ENCODE measurements at places on chromosomes 5 and 9. TPM values are rescaled to one million over a fixed set of nuclear protein-coding genes. Genes with fewer than 3 reads are reported as not detected.

Gene SURF1
- polyA plus RNA-seq: 103 TPM

Gene CER1
- not detected for polyA plus RNA-seq

Gene DDX4
- not detected for polyA plus RNA-seq

Gene PRDM9
- not detected for polyA plus RNA-seq

Gene SFXN1
- 73.6 TPM for polyA plus RNA-seq

Gene PSD2
- 0.15 TPM for polyA plus RNA-seq

Gene RLN2
- polyA plus RNA-seq: 0.50 TPM

Gene KIF12
- 0.15 TPM for polyA plus RNA-seq

Gene SELENOP
- 0.06 TPM for polyA plus RNA-seq

Gene CDH12
- polyA plus RNA-seq: not detected

Gene MCC
- 3.6 TPM for polyA plus RNA-seq

DNA sequence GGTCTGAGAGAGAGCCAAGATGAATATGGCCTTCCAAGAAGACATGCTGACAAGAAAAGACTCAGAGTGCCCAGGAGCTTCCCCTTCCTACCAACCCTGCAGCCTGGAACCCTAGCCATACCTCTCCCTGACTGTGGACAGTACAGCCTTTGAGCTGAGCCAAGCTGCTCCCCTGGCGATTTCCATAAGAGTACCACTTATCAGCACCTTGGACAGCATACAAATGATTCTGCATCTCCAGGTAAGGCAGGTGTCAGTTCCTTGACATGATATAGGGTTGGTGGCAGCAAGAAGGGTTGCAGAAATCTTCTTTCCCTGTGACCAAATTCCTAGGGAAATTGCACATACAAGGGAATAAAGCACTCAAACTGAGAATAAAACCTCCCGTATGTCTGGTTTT lies 58.3 kb downstream of the MFAP3 start:
- no peak for DNase-seq

DNA sequence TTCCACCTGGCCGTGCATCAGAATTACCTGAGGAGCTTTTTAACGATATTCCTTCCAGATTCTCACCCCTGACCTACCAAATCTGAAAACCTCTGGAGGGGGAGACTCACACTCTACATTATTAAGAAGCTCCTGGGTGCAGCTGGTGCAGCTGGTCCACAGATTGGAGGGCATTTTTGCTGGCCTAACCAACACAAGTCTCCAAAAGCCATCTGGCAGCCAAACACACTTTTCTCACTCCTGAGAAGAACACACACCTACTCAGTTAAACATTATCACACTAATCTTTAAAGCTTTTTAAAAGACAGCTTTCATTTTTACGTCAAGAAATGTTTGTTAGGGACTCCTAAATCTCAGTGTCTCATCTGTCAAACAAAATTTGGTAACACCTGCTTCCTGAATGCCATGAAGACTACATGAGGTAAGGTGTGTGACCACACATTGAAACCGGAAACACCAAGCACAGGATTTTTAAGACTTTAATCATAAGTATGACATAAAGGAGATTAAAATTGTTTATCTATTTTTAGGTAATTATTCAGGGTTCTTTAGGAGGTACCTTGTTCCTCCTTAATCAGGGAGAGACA lies 14.2 kb upstream of the PTPN3 start:
- DNase-seq: no peak

GRCh38 chr5:135993880-135994636 lies 34.7 kb upstream of the TGFBI start:
- peak; percentile 78 for DNase-seq

DNA sequence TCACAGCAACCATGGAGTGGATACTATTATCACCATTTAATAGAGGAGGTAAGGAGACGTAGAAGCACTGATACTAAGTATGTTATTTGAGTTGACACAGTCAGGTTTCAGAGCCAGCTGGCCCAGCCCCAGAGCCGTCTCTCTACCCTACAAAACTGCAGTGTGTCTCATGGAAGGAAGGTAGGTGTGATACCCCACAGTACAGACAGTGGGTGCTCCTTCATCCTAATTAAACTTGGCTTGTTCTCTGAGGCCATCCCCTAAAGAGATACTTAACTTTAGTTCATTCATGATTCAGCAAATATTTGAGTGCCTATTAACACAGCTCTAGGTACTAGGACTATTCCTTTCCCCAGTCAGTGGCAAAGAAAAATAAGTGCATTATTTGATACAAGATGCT lies 22.6 kb downstream of the PIP5K1B start:
- no peak for DNase-seq

GRCh38 chr5:139445325-139446170 lies 6.2 kb upstream of the DNAJC18 start:
- DNase-seq: no peak

GRCh38 chr9:6566409-6567139 lies 79.0 kb downstream of the GLDC start:
- no peak for DNase-seq

- peak; percentile 83 for DNase-seq
Observed at GRCh38 chr5:36744773-36745589, 131.6 kb upstream of the NIPBL start.

GRCh38 chr5:119036101-119036762 lies 34.7 kb upstream of the DMXL1 start:
- no peak for DNase-seq

DNA sequence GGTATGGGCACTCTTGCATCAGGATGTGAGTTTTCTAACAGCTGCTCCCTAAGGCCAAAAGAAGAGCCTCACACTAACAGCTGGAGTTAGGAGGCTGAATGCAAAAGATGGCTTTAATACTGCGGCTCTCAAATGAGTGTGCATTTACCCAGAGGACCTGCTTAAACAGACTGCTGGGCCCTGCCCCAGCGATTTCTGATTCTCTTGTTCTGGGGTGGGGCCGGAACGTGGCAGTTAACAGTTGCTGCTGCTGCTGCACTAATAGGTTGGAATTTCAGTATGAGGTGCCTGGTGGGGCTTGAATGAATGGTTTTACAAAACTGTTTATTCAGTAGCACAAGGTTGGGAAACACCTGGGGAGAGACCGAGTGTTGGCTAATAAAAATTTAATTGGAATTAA lies 26.1 kb downstream of the HMGCR start:
- DNase-seq: no peak

DNA sequence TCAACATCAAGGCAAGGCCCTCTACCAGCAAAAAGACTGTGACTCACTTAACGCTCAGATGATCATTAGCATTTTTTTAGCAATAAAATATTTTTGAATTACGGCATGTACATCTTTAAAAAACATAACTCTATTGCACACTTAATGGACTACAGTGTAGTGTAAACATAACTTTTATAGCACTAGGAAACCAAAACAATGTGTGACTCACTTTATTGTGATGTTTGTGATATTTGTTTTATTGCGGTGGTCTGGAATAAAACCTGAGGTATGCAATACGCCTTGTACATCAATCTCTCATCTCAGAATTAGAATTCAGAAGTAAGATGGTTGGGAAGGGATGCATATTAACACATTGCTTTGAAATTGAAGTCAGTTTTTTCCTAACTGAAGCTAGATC lies 106.9 kb upstream of the PTCH1 start:
- no peak for DNase-seq

GRCh38 chr5:148801682-148802276 lies 24.6 kb upstream of the ADRB2 start:
- no peak for DNase-seq

GRCh38 chr5:124438903-124439281 lies 307.5 kb downstream of the ZNF608 start:
- no peak for DNase-seq

DNA sequence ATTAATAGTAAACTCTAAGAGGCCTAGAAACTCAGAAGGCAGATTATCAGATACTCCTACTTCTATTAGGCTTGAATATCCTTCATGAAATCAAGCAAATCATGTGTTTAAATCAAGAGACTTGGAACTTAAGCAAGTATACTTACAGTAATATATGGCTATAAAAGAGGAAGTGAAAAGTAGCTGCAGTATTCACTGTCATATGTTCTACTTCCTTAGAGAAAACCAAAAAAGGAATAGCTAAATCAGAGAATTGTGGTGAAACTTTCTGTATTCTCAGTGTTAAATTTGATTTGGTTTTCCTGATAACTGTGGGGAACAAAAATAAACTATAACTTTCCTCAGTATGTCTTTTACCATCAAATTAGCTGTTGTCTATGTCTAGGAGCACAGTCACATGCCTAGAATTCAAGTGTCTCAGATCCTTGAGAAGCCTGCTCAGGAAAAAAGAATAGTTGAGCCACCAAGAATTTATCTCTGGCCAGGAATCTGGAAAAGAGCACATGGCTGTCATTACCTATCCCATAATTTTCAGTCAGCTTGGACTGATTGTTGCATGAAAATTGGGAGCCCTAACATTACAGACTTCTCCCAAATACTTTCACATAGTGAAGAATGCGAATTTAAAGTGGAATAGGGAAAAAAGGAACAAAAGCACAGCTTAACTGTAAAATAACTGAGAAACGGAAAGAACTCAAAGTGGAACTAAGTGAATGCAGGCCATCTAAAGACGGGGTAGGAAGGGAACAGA lies 1.7 kb downstream of the FKBP15 start:
- no peak for DNase-seq

DNA sequence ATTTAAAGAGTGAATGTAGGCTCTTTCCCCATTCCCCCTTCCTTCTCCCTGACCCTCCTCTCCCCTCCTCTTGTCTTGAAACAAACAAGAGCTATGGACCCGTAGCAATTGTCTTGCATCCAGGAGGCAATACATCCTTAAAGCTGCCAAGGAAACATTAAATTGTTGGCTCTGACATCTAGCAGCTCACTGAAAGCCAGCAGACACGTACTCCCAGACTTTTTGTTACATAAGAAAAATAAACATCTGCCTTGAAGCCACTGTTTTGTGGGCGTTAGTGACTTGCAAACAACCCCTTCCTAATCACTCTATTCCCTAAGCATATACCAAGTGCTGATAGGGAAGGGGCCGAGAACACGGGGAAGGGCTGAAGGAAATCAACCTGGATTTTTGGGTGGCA lies 8.6 kb downstream of the SLC45A2 start:
- no peak for DNase-seq

GRCh38 chr5:81749561-81750307 lies 1.2 kb downstream of the SSBP2 start:
- DNase-seq: peak; percentile 68

GRCh38 chr5:59999056-59999455 lies 105.5 kb upstream of the PDE4D start:
- no peak for DNase-seq

- DNase-seq: peak; percentile 24
Observed at GRCh38 chr5:35938568-35939227, at the start of gene CAPSL. CAPSL (minus strand) TSS chr5:35938622; CDS start chr5:35921120, 17,502 bp downstream.
